NCI-H2081 treated with DMSO at 0.1 percent for 48 hours (cell line): ENCODE measurements at places on chromosomes 12 and 14.
A peak's percentile ranks its signal among the peaks of the same experiment; 100 is the strongest.

GRCh38 chr12:26748741-26749431 lies 84.1 kb downstream of the ITPR2 start:
- no peak for DNase-seq

DNA sequence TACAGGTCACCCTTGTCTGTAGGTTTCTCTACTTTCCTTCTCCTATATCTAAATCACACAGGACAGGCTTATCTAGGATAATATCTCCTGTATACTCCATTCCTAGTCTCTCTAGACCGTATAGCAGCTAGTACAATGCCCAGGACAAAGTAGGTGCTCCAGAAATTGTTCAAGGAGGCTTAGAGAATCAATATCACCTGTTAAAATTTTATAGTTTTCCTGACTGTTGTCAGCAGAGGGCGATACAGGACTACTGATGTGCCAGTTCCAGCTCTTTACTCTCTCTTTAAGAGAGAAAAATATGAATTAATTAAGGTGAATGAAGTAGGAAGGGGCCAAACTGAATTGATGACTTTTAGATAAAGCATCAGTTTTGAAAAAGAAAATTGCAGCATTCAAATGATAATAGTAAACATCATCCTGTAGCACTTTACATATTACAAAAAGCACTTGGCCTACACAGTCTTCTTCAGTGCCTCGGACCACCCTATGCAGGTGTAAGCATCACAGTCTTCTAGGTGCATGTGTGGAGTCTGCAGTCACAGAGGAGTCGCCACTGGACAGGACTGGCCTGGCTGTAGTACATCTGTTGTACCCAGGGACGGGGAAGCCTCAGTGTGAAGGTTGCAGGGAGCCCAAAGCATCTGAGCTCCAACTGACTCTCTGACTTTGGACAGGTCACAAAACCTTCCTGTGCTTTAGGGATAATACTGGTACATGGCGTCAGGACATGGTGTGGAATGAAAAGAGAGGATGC lies 61.9 kb upstream of the MAX start:
- peak; percentile 12 for DNase-seq

DNA sequence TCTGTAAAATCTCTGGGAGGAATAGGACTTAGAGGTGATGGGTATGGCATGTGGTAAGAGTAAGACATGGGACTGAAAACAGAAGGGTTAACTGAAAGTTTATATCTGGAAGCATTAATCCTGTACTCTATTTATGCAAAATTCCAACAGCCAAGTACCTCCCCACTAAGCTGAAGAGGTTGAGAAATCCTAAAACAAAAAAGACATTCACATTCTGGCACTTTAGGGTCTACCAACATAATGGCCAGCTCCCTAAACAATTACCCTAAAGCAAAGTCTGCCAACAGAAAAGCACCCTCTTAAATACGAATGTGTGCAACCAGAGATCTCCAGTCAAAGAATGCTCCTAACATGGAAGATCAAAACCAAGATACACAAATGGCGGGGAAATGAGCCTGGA lies 87.4 kb downstream of the GTF2A1 start:
- no peak for DNase-seq

GRCh38 chr12:69024413-69024812 lies 91.4 kb upstream of the CPM start:
- DNase-seq: no peak

- no peak for DNase-seq
These were observed 18.0 kb upstream of the MYO1H start for GRCh38 chr12:109329686-109330085.

DNA sequence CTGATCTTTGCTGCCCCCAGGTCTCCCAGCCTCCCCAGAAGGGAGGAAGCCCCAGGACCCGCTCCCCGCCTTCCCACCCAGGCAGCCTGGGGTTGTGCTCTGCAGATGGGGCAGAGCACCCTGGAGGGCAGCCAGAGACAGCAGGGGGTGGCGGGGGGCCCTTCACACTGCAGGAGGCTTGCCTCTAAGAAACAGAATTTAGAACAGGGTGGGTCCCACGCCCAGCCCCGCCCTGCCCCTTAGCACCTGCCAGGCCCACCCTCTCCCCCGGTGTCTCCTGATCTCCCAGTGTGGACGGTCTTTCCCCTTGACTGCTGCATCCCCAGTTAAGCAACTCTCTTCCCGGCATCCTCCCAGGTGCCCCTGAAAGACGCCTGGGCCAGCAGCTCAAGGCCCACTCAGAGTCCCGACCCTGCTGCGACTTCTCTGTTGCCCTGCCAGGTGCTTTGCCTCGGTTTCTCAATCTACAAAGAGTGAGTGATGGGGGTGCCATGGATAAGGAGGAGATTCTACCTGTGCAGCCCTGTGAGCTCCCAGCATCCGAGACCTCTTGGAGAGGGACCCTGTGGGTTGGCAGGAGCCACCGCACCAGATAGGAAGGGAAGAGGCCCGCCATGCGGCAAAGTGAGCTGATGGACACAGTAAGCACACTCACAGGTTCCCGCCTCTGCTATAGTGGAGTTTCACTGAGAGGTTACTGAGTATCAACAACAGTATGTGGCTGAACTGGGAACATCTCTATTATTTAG lies 327.1 kb upstream of the FKBP4 start:
- no peak for DNase-seq

DNA sequence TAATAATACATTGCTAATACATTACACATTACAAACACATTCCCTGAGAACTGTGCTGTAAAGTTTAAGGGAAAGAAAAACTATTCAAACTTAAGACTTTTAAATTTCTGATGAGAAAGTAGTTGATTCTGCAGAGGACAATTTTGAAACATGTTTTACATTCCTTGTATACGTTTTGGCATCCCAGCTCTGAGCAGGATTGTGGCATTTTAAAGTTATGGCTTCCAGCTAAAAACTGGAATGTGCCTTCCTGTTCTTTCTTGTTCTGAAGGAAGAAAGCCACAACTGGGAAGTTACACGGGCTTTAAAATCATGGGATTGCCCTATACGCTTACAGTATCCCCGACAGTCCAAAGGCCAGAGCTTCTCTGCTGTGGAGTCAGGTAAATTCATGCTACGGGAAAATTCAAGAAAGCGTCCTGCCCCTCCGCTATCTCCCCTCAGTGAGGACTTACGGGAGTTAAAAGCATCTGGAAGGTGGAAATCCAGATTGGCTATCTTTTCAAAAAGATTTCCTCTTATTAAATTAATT lies 10.8 kb upstream of the KLHL42 start:
- DNase-seq: no peak

GRCh38 chr12:79444089-79444488 lies 246.7 kb downstream of the PAWR start:
- DNase-seq: no peak

GRCh38 chr12:54273981-54274380 lies 5.9 kb downstream of the CBX5 start:
- peak; percentile 80 for DNase-seq

DNA sequence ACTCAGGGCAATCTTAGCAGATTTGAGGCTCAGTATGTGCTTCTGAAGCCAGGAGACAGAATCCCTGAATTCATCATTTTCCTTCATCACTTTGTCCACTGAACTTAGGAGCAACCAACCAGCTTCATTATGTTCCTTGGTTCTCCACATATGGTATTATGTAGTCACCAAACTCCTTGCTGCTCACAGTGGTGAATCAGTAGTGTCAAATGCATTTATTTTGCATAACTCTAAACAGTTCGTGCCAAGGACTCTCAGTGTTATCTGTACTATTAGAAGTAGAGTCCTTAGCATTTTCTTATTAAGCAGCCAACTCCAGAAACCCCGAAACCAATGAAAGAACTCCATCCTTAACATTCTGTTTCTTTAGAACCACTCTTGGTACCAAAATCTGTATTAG lies 466.9 kb upstream of the RGS6 start:
- no peak for DNase-seq

- no peak for DNase-seq
These were observed 44.4 kb upstream of the TCL1A start for GRCh38 chr14:95758331-95758730.

- DNase-seq: no peak
These were observed 152.7 kb downstream of the GXYLT1 start for GRCh38 chr12:41992022-41992421.

GRCh38 chr12:53425515-53426150 lies 2.0 kb downstream of the AMHR2 start:
- no peak for DNase-seq

- DNase-seq: no peak
These were observed 1519.3 kb upstream of the TMEM132C start for GRCh38 chr12:126747530-126748149.

GRCh38 chr12:93773122-93773871 lies 96.1 kb downstream of the CRADD start:
- no peak for DNase-seq

DNA sequence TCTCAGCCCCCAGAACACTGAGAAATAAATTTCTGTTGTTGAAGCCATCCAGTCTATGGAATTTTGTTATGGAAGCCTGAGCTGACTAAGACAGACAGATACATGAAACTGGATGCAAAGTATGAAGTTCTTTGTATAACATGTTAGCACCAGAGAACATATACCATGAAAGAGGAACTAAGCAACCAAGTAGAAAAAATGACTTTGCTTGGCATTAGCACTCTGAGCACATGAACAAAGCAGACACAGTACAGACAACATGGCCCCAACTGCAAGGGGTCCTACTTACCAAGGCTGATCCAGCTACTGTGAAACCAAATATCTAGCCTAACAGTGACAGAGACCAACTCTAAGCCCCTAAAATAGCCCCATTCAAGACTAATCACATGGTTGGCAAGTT lies 13.8 kb downstream of the EXOC5 start:
- DNase-seq: no peak

DNA sequence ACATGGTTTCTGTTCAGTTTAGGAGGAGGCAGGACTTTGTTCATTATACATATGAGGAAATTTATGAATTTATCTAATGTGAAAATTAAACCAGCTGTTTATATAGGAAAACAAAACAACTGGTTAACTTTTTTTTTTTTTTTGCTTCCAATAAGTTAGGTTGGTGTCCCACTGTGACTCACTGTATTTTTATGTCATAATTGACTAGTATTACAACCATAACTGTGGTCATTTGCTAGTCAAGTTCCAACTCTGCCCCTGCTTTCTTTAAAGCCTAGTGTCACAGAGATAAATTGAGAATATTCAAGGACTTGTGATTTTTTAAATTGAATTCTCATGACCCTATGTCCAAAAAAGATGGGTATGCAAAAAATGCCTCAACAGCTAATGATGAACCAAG lies 227.7 kb downstream of the BCAT1 start:
- no peak for DNase-seq

GRCh38 chr12:130081117-130081805 lies 81.0 kb upstream of the FZD10 start:
- DNase-seq: no peak

DNA sequence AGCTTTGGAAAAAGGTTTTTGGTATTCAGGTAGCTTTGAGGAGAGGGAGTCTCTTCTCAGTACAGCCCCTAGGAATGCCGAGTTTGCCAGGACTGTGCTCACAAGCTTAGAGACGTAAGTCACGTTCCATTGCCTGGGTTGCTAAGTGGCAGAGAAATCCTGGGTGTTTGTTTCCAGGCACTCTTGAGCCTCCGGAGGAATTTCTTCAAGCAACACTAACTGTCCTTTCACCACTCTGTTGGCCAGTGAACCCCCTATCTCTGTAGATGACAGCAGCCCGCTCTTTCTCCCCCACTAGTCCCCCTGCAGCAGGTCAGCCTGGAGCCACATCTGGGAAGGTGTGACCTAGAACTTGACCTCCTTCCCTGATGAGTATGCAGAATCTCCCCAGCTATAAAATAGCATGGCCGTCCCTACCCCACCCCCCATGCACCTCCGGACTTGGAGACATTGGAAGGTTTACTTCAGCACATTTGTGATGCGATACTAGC lies 162.7 kb downstream of the ZFP36L1 start:
- no peak for DNase-seq

- no peak for DNase-seq
These were observed 278.6 kb downstream of the MED13L start for GRCh38 chr12:115998794-115999478.

- no peak for DNase-seq
These were observed 1093.7 kb downstream of the SLC6A15 start for GRCh38 chr12:83818881-83819280.

DNA sequence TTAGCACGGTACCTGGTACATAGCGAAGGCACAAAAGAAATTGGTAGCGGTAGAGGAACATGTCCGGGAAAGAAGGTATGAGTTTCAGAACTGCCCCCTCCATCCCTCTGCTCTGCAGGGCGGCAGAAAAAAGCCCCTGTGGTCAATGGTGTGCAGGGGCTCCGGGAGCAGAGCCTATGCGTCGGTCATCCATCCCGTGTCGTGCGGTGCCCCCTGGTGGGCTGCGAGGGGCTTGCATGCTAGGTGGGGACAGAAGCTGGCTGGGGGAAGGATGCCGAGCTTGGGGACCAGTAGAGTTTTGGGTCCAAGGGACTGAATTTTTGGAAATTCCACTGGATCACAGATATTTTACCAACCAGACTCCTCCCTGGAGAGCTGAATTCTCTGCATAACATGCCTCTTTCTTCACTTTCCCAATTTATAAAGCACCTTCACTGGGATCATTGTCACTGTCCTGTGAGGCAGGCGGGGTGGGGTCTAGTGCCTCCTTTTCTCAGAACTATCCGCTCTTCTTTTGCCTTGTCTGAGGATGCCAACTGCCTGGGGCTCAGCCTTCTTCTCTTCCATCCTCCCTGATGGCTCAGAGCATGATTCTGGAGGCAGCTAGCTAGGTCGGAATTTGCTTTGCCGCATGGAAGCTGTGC lies 148.7 kb downstream of the SMOC1 start:
- no peak for DNase-seq

GRCh38 chr12:68867606-68868005 lies 59.6 kb downstream of the MDM2 start:
- no peak for DNase-seq

DNA sequence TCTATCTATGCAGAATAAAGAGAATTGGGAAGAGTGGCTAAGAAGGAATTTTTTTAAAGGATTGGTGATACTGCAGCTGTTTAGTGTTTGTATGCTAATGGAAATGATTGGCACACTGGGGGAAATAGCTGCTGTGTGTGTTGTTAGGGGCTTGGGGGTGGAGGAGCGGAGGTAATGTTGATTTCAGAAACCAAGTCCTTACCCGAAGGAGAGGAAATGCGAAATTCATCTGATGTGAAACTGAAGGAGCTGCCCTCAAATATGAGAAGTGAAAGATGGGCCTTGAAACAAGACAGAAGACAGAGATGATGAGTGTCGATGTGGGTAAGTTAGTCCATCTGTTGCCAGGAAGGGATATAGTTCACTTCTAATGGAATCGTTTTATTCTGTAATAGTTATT lies 21.2 kb upstream of the RNASE12 start:
- DNase-seq: no peak
